Amniotic epithelial cell (primary cell): ENCODE measurements at places on chromosomes 1 and 21.
A peak's percentile ranks its signal among the peaks of the same experiment; 100 is the strongest.

DNA sequence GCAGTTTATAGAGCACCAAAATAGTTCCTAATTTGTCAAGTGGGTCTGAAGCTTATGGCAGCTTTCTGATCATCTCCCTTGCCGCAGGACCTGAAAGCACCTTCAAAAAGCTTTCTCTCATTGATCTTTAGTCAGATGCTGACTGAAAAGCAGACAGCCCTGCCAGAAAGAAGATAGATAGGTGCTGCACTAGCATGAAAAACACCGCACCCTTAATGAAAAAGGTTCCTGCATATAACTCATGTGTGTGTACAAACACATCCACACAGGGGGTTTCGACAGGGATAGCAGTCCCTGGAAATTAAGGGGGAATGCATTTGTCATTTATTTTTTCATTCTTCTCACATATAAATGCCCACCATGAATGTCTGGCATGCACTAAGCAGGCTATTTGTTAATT lies 361.7 kb upstream of the SNX7 start:
- no peak for DNase-seq

GRCh38 chr1:215052256-215053015 lies 30.1 kb upstream of the KCNK2 start:
- peak; percentile 23 for DNase-seq

GRCh38 chr1:245108246-245108645 lies 46.5 kb upstream of the KIF26B start:
- no peak for DNase-seq

GRCh38 chr1:64378826-64379225 lies 91.1 kb upstream of the CACHD1 start:
- DNase-seq, result peak; percentile 6

- no peak for DNase-seq
Observed at GRCh38 chr21:41681939-41682718, 84.7 kb downstream of the RIPK4 start.

GRCh38 chr1:233509526-233509925 lies 104.4 kb upstream of the KCNK1 start:
- no peak for DNase-seq

DNA sequence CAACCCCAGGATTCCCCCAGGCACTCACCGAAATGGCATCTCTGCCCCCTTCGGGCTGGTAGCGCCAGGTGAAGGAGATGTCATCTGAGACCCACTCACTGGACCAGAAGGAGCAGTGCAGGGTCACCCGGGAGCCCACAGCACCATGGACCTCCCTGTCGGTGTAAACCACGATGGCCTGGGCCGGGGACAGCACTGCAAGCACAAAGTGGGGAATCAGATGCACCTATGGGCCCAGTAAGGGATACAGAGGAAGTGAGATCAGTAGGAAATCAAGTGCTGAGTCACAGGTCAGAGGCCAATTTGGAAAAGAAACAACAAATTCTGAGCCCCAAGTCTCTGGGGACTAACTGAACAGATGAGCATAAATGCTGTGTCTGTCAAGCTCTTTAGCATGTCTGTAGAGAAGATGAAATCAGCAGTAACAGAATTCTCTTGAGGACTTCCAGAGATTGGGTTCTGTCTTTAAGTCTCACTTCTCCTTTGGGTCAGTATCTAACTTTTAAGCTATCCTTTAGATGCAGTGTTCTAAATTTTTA lies 2.5 kb downstream of the MPZ start:
- DNase-seq, result peak; percentile 21

GRCh38 chr21:15112858-15113257 lies 48.1 kb upstream of the NRIP1 start:
- no peak for DNase-seq

GRCh38 chr1:232045139-232045994 lies 418.8 kb downstream of the DISC1 start:
- DNase-seq, result no peak

GRCh38 chr1:23657659-23658275 lies 33.8 kb upstream of the RPL11 start:
- DNase-seq, result peak; percentile 40

DNA sequence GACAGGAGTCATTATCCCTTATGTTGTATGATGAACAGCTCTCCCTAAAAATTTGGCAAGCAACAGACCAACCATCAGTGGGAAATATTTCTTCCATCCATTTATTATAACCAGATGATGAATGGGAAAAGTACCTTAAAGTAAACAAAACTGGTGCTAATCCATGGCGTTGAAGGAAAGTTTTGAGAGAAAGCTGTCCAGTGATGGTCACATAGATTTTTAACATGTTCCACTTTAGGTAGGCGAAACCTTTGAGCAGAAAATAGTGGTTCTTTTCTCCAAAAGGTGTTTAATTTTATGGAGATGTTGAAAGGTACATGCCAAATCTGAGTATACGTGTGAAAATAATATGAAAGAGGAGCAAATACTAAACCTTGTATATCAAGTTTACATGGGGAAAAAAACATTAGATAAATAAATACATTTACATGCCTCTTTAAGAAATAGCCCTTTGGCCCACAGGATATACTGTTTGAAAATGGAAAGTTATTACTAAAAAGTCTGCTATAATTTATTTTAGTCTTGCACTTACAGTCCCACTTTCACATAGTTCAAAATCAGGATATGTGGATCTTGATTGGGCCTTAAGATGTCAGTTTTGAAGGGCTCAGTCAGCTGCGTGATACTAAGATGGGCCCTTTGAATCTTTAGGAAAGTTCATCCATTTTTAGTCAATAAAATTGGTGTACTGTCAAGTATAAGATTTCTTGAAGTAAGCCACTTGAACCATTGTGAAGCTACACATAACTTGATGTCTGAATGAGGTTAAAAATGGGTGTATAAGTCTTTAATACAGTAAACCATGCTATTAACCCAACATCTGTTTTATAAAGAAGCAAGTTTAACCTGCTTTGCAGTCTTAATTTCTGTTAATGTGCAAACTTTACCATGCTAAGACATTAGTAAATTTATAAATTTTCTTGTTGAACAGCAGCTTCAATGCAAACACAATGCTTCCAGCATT lies 10.5 kb downstream of the RPL5 start:
- DNase-seq, result no peak

- no peak for DNase-seq
Observed at GRCh38 chr1:234760303-234760723, 150.3 kb upstream of the IRF2BP2 start.

DNA sequence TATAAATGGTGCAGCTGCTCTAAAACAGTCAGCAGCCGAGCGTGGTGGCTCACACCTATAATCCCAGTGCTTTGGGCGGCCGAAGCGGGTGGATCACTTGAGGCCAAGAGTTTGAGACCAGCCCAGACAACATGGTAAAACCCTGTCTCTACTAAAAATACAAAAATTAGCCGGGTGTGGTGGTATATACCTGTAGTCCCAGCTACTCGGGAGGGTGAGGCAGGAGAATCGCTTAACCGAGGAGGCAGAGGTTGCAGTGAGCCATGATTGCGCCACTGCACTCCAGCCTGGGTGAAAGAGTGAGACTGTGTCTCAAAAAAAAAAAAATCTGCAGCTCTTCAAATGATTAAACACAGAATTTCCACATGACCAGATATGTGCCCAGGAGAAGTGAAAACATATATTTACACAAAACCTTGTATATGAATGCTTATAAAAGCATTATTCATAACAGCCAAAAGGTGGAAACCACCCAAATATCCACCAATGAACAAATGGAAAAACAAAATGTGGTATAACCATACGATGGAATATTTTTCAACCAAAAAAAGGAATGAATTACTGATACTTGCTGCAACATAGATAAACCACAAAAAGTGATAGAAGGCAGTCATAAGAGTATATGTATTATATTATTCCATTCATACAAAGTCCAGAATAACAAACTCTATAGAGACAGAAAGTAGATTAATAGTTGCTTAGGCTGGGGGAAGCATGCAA lies 14.1 kb downstream of the EPS15 start:
- peak; percentile 6 for DNase-seq

DNA sequence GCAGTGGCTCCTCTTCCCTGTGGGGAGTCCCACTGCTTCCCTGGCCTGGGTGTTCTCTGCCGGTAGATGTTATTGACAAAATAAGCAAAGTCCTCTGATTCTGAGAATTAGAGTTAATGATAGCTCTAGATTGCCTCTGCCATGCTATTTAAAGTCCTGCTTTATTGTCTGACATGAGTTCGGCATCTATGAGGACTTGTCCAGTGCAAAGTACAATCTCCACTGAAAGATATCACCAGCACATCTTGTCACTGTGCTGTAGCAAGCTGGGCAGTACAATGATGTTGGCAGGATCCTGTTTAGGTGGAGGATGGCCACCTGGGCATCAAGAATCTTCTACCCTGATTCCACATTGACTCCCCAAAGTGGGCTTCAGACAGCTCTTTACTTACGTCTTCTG lies 54.0 kb upstream of the ATP5PO start:
- no peak for DNase-seq

- DNase-seq, result peak; percentile 23
Observed at GRCh38 chr1:219703368-219703639, 90.4 kb upstream of the ZC3H11B start.
